ENCODE measurements at places on chromosomes 5 and 9.
A peak's percentile ranks its signal among the peaks of the same experiment; 100 is the strongest.

DNA sequence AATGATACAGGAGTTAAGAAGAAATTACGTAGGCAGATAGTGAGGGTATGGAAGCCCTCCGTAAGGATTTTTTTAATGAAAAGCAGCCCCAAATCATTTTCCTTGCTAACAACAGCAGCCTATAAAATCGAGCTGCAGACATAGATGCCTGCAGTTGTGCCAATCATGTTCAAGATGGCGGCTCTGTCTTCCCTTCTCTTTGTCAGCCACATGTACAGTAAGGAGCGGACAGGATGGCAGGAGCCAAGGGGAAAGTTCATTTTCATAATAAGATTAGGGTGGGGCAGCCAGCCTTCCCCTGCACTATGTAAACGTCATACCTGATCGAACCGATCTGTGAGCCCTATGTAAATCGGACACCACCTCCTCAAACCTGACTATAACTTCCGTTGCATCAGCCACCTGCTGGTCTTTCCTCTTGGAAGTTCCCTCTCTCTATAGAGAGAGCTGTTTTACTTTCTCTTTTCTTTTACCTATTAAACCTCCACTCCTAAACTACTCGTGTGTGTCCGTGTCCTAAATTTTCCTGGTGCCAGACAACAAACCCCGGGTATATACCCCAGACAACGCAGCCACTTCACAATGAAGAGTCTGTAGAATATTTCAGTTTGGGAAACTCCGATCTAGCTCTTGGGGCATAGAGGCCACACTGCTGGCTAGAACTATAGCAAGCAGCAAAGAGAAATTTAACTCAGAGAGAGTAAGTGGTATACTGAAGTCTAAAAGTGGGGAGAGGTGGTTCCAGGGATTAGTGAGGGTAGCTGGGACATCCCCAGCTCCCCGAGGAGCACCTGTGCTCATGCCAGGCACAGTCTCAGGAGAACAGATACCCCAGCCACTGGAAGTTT lies 20.8 kb upstream of the SLC24A2 start:
- no peak for DNase-seq

DNA sequence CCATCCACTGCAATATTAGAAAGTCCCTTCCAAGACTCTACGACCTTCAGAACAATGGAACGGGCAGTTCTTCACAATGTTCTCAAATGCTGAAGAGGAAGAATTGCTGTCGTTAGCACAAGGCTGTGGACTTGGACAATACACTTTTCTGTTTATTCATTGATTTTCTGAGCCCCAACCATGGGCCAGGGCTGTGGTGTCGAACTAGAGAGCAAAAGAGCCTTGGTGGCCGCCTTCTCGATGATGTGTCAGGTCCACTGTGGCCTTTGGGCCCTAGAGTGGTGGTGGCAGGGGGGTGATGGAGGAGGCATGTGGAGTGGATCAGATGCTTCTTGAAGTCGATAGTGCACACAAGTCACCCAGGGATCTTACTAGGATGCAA lies 18.5 kb upstream of the KIF12 start:
- DNase-seq: no peak

GRCh38 chr5:142817949-142818431 lies 47.8 kb downstream of the ARHGAP26 start:
- no peak for DNase-seq

DNA sequence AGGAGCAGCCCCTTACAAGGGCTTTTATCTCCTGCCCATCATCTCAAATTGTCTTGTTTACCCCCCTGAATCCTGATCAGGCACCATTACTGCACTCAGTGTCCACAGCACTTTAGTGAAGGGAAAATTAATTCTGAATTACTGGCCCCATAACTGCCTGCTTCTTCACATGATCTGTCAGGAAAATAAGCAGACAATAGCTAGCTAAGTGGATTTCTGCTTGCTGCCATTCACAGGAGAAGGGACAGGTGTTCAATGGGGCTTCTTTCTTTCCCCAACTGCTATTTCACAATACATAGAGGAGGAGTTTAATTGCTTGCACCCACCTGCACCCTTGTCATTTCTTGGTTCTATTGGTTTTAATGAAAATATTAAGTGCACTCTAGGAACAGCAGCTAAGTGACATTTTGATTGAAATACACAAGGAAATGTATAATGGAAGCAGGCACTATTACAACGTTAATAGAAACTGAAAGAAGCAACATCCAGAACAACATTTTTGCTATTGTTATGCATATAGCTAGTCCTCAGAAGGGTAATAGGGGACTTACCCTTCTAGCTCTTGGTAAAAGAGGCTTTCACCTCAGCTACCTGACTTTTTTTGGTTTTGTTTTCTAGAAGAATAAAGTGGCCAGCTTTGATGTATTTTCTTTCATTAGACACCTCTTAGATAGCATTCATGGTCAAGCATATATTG lies 599.3 kb upstream of the TLE4 start:
- peak; percentile 89 for DNase-seq

GRCh38 chr9:126615791-126616447 lies 2.2 kb downstream of the LMX1B start:
- no peak for DNase-seq

GRCh38 chr5:124980163-124980941 lies 233.9 kb upstream of the ZNF608 start:
- no peak for DNase-seq

GRCh38 chr5:2901511-2901910 lies 150.0 kb upstream of the IRX2 start:
- DNase-seq: no peak

DNA sequence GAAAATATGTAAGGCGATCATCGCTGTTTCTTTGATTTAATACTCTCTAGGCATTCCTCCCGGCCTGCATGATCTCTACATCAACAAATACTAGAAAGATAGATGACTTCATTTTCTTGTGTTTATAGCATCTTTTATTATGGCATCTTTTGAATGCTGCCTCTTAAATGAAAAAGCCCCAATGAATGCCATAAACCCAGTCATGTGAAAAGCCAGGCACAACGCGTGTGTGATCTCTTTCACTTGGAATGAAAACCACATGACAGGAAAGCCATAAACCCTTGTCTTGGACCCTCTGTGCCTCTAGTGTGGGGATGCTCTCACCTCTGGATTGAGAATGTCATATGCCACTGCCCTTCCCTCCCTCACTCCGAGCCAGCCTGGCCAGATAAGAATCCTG lies 476.2 kb downstream of the SEMA5A start:
- DNase-seq: no peak

DNA sequence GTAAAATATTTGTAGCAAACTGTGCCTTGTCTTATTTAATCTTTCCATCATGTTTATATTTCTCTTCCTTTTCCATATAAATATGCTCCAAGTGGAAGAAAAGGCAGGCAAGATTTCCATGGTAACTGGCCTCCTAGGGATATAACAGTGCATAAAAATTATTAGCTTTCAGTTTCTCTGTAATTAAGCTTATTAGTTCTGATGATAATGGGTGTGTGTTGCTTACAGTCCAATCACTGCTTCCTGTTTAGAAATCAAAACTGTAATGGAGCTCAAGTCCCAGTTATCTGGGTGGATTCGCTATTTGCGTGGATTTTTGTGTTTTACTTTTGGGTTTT lies 213.0 kb downstream of the PJA2 start:
- DNase-seq: peak; percentile 21

DNA sequence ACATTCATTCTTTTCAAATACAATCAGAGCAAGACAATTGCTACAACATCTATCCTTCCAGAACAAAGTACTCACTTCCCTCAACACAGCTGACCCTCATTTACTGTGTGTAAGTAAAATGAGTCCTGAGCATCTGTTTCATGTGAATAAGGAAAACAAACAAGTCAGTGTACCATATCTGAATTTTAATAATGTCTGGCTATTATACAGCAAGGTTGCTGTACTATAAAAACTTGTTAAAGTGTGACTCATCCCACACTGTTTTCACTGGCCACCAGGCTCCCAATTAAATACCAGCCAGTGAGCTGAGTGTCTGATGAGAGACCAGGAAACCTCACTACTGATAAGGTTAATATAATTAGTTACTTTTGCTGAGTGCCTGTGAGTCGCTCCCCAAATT lies 339.8 kb downstream of the AGTPBP1 start:
- DNase-seq: no peak

DNA sequence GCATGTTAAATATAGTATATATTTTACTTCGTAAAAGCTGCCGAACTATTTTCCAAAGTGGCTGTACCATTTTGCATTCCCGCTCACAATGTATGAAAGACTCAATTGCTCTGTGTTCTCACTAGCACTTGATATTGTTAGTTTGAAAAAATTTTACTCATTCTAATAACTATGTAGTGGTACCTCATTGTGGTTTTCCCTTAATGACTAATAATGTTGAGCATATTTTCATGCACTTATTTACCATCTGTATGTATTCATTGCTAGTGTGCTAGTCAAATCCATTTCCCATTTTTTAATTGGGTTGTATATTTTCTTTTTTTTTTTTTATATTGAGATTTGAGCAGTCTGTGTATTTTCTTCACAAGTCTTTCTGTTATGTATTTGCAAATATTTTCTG lies 58.4 kb downstream of the RANBP17 start:
- no peak for DNase-seq

DNA sequence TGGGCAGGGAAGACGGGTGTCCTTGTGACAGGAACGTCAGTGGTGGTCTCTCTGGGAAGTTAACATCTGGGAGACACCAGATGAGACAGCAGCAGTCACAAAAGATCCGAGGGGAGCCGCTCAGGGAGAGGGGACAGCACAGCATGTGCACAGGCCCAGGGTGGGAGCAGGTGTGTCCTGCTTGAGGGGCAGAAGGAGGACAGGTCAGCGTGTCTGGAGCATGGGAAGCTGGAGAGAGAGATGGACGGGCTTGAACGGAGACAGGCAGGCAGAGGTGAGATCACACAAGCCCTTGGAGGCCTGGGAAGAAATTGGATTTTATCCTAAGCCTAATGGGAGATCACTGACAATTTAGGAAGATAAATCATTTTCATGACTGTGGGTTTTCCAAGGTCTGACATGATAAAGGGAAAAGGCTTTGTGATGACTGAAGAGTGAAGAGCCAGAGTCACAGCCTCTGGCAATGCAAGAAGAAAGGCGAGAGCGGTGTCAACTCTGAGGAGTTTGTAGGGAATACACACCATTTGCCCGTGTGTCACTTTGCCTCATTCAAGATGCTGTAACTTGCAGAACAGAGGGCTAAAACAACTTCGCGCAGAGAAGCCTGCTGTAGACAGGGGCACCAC lies 88.3 kb downstream of the FSTL4 start:
- no peak for DNase-seq

DNA sequence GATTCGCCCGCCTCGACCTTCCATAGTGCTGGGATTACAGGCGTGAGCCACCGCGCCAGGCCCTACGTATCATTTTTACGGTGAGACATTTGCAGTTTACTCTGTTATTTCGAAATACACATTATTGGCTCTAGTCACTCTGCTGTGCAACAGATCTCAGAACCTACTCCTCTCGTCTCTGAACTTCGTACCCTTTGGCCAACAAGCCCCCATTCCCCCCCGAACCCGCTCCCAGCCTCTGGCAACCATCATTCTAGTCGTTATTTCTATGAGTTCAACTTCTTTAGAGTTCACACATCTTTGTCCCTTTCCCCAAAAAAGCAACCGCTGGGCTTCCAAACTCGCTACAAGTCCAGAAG lies 735 bp downstream of the PTGR1 start:
- peak; percentile 55 for DNase-seq

- peak; percentile 35 for DNase-seq
Observed at GRCh38 chr9:128683340-128684064, 5.5 kb upstream of the SET start.

Data from DMS79 treated with DMSO at 0.1 percent for 48 hours (cell line).